ENCODE measurements at places on chromosomes 6 and 20. TPM values are rescaled to one million over a fixed set of nuclear protein-coding genes. Genes with fewer than 3 reads are reported as not detected.

DNA sequence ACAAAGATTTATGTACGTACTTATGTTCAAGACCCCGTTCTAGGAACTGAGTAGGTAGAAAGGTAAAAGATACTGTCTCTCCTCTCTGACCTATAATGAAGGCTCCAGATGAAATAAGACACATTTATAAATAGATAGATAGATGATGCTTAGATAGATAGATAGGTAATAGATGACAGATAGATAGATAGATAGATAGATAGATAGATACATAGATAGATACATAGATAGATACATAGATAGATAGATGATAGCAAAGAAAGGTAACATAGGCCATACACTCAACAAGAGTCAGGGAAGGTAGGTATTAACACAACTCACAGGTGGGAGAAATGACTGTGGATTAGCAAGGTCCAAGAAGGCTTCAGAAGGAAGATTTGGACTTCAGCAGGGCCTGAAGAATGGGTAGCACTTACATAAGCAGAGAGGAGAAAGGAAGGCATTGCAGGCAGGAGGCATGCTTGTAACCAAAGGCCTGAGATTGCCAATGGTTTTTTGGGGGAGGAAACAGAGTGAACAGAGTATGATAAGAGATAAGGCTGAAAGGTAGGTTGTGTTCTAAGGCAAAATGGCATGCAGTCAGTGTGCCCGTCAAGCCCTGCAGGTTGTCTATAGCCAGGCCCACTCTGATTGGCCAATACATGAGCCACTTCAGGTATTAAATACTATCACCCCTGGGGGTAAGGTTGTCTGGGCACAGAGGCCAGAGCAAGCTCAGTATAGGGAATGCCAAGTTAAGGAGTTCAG is 7.7 kb upstream of the MYB start:
- no peak for ATAC-seq

- peak; percentile 70 for ATAC-seq
These were observed 1.0 kb downstream of the CCN2 start for GRCh38 chr6:131949909-131950766.

DNA sequence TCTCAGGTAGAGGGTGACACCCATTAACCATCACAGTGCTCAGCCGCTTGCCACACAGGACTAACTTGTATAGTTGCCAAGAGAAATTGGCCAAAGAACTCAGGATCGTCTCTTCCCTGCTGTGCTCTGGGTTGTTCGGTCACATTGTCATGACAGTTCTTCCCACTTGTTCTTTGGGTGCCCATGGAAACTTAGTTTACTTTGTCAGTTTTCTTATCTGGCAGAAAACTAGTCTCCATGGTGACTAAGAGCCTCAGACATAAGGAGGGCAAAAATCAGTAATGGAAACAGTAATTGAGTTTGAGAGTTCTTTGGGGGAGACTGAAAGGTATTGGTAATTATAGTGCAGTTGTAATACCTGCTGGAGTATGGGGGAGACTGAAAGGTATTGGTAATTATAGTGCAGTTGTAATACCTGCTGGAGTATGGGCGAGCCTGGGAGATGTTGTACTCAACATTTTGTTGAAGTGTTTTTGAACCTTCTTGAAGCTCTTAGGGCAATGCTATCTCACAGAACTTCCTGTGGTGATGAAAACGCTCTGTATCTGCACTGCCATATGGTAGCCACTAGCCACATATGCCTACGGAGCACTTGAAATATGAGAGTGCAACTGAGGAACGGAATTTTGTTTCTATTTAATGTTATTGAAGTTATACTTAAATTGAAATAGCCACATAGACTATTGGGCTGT is 95.2 kb upstream of the HDGFL1 start:
- ATAC-seq, result no peak

Gene GJA10
- not detected for total RNA-seq

GRCh38 chr6:7467007-7467897 is 74.2 kb upstream of the DSP start:
- no peak for ATAC-seq

DNA sequence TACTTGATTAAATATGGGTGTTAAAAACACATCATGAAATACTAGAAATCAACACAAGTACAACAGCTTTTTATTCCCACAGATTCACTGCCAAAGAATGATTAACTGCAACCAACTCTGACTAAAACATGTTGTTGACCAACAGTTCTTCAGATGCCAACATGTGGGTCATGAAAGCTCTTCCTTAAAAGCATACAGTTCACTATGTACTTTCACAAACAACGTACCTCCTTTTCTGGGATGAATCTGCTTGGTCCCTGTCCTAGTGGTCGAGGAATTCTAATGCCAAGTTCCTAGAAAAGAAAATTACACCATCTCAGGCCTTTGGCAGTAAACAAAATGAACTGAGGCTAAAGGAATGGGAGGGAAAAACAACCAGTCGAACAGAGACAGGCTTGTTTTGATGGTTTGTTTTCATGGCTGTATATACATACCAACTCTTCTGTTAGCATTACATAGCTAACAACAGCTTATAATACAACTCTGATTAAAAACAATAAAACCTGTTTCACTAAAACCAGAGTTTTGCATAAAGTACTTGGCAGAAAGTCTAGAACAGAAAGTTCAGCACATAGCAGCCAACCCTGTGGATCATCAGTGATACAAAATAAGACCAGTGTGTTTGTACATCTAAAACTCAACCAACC is 92.5 kb downstream of the SESN1 start:
- ATAC-seq, result no peak

GRCh38 chr6:161389756-161390155 is 115.9 kb upstream of the AGPAT4 start:
- peak; percentile 59 for ATAC-seq
